ENCODE measurements at places on chromosomes 16 and 17.

DNA sequence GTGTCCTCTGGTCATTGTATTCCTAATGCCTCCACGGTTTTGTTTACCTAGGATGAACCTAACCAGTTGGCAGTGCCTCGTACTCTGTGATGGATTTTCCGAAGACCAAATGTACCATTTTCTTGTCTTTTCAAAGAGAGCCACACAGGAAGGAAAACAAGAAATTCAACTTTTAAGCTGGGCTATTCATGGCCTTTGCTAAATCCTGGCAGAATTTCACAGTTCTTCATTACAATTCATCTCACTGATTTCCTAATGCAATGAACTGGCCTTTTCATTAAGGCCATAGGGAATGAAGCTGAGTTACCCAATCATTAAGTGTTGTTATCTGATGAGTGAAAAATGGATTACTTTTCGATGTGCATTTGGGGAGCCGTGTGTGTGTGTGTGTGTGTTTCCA, 7.9 kb upstream of the KCNJ16 start:
- no peak for DNase-seq

DNA sequence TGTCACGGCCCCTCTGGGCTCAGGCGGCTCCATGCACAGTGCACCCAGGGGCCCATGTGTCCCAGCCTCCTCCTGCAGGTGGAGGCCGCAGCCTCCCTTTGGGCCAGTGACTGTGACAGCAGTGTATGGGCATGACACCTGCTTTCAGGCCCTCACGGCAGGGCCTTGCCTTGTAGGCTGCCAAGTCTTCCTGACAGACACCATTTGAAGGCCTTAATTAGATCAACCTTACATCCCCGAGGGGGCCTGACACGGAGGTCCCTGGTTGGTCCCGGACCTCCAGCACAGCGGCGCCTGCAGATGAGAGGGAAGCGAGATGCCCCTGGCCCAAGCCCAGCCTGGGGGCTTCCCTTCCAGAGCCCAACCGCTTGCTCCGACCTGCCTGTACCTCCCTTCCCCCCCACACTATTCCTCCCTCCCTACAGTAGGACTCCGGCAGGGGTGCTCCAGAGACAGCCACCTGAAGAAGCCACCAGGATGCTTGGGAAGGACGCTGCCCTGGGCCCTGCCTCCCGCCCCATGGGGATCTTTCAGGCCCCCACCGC, 31.9 kb downstream of the BAIAP2 start:
- DNase-seq, result no peak

DNA sequence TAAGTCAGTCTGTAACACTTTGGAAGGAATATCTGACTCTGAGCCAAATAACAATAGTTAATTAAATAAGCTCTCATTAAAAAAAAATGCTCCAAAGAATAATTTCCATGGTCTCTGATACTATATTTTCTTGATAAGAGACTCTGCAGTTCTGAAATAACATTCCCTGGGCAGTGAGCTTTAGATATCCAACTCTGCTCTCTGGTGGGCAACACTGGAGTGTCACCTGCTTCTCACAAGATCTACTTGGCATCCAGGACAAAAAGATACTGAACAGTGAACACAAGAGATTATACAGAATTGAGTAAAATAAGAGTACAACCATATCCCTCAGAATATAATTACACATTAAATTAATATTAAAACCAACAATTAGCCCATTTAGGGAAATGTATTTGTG, 13.7 kb downstream of the BLMH start:
- DNase-seq, result peak; percentile 54

DNA sequence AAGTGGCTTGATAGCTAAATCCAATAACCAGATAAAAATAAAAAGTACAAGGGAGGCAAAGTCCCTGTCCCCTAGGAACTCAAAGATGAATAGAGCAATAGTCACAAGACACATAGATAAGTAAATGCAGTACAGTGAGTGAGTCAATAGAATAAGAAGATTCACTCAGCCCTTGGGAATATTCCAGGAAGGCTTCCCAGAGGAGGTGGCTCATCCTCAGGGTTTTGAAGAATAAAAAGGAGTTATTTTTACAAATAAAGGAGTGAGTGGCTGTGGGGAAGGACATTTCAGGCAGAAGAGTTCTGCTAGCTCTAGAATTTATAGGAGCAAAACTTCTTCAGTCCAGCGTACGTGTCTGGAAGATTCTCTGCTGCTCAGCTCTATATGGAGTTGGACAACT, 177.4 kb upstream of the SDK2 start:
- DNase-seq, result no peak

GRCh38 chr17:28599311-28600184, 723 bp upstream of the SPAG5 start:
- DNase-seq, result peak; percentile 73

GRCh38 chr17:79861413-79862216, 22.4 kb upstream of the CBX4 start:
- DNase-seq, result no peak

DNA sequence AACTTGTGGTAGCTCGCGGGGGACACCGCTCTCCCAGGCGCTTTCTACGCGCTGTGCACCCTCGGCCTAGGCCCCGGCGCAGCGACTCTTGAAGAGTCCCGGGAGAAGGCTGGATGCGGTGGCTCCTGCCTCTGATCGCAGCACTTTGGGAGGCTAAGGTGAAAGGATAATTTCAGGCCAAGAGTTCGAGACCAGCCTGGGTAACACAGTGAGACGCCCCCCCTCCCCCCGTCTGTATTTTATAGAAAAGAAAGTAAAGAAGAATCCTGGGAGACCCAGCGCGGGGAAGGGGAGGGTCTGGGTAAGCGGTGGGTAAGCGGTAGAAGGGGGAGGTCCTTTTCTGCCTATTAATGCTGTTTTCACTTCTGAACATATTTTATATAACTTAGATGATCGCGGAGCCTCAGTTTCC, 486 bp upstream of the PLLP start:
- DNase-seq, result no peak

- DNase-seq, result no peak
Observed at GRCh38 chr16:10849736-10850477, 27.1 kb upstream of the CIITA start.

- DNase-seq, result no peak
Observed at GRCh38 chr17:45396496-45397205, 36.0 kb downstream of the ARHGAP27 start.

DNA sequence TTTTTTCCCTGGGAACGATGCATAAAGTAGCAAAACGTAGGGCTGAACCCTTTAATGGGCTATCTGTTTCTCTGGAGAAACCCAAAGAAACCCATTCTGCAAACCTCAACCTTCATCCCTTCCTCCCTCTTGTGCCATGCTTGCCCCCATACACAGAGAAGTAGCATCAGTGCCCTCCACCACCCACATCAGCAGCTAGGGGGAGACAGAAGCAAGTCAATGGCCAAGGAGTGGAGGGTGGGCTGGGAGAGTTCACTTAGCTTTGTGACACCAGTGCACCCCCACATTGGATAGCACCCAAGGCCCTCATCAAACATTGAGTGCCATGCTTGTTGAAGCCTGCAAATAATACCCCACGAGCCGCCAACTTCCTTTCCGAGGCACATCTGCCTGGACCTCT, 282.4 kb downstream of the ABCC12 start:
- no peak for DNase-seq

DNA sequence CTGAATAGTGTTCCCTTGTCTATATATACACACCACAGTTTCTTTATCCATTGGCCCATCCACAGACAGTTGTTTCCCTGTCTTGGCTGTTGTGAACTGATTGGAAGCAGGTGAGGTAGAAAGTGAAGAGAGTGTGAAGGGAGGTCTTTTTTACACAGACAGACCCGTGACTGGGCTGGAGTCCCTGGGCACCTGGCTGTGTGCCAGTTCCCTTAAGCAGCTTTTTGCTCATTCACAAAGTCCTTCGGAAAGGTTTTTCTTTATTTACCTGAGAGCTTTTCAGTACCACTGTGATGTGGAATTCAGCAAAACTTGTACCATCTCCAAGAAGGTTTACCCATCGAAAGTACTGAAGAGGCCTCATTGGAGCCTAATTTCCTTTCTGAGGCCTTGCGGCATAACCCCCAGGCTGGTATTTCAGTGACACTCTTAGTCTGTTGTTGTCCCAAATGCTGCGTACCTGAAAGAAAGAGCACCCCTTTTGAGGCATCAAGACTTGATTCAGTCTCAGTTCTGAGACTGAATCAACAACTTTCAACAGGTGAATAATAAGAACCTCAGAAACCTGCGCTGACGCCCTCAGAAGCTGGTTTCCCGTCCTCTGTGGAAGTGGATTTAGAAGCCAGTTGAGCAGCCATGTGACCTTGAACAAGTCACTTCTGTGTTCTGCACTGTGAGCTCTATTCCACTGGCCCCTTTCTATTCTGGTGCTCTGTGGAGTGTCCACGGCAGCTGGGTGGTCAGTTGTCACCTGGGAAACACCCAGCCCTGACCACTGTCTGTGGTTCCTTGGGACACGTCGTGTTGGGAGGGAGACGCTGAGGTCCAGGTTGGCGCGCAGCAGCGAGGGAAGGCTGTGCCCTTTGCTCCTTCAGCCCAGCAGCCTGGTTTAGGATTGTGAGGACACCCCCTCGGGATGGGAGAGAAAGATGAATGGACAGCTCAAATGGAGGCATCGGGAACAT, 53.9 kb upstream of the CRISPLD2 start:
- DNase-seq, result no peak

DNA sequence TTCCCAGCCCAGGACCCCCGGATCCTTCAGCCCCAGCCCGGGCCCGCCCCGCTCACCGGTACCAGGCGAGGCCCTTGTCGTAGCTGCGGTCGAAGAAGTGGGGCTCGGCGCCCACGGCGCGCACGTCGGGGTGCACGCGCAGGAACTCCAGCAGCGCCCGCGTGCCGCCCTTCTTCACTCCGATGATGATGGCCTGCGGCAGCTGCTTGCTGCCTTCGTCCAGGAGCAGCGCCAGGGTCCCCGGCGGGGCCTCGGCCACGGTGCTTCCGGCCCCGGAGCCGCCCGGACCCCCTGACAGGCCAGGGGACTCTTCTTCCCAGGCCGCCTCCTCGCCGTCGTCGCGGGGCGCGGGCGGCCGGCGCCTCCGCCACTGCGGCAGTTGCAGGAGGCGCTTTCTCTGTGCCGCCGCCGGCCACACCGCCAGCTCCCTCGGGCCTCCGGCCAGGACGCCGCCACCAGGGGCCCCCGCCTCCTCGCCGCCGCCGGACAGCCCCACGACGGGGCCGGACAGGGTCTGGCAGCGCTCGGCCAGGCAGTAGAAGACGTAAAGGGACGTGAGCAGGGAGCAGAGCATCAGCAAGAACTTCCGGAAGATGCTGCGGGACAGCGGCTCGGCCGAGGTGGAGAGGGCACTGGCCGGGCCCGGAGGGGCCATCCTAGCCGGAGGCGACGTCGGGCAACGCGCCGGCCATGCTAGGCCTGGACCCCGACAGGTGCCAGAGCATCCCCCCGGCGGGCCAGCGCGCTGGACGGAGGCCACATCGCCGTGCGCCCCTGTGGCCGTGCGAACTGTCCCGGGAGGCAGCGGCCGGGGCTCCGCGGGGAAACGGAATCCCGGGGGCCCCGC, 1.0 kb downstream of the HS3ST3A1 start:
- peak; percentile 32 for DNase-seq

- DNase-seq, result no peak
Observed at GRCh38 chr17:2218426-2218825, 85.2 kb downstream of the SMG6 start.

- no peak for DNase-seq
Observed at GRCh38 chr17:73139296-73139695, 25.5 kb upstream of the SSTR2 start.

DNA sequence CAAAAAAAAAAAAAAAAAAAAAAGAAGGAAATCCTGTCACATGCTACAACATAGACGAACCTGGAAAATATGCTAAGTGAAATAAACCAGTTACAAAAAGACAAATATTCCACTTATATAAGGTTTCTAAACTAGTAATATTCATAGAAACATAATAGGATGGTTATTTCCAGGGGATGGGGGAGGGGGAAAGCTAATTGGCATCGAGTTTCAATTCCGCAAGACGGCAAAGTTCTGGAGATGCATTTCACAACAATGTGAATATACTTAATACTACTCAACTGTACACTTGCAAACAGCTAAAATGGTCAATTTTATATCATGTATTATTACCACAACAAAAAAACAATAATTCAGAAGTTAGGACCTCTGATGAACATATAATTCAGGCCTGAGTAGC, 37.9 kb upstream of the ABCA9 start:
- DNase-seq, result no peak

GRCh38 chr16:55447231-55447630, 31.8 kb upstream of the MMP2 start:
- no peak for DNase-seq

GRCh38 chr17:65449495-65449894, 112.0 kb downstream of the AXIN2 start:
- no peak for DNase-seq

DNA sequence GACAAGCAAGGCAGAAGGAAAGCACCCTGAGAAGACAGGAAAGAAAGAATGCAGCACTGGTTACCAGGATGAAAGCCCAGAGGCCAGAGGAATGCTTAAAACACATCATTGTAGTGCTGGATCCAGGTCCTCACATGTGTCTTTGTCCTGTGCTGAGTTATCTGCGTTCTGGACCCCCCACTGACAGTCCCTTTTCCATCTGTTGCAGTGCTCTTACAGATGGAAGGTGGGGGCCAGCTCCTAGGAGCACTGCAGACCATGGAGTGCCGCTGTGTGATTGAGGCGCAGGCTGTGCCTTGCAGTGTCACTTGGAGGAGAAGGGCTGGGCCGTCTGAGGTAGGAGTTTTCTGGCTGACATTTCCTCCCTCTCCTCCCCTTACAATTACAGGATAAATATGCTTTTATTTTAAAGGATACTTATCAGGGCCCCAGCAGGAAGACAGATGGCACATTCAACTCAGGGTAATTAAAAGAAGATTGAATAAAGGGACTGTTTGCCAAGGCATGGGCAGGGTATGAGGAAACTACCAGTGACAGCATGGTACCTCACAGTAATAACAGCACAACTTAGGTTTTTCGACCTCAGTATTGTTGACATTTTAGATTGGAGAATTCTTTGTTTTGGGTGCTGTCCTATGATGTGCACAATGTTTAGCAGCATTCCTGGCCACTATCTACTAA, 3.0 kb downstream of the EME1 start:
- DNase-seq, result no peak

DNA sequence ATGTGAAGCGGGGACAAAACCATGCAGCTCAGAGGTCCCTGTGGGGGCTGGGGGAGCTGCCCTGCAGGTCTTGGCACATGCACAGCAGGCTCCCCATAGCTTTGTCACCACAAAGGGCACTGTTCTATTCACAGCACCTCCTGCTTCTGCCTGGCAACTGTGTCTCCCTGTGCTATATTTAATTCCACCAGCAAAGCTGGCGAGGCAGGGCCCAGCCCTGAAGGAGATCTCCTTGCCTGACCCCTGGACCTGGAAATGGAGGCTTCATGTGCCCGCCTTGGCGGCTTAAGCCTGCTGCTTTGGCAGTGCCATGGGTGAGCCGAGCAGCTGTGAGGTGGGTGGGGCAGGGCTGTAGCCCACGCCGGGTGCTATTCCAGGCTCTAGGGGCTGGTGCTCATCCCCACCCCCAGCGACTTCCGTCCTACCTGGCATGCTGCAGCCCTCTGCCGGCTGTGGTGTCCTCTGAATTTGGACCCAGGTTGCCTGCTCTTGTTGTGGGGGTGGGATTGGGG, 6.8 kb downstream of the LDHD start:
- no peak for DNase-seq

DNA sequence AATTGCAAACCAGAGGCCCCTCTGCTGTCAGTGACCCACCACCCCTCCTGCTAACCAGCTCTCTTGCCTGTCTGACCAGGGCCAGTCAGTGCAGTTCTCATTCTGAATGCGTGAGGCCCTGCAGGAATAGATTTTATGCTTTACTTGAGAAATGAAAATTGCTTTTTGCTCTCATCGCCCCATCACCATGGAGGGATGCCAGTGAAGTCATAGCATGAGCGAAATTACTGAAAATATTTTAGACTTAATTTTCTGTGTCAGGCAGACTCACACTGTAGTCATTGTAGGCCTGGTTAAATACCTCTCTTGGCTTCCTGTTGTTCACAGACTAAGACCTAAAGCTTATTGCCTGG, 490.5 kb upstream of the CDH5 start:
- no peak for DNase-seq

All from KBM-7 (cell line).